ENCODE measurements at places on chromosomes 1 and 21. TPM values are rescaled to one million over a fixed set of nuclear protein-coding genes. Genes with fewer than 3 reads are reported as not detected.
A peak's percentile ranks its signal among the peaks of the same experiment; 100 is the strongest.

LPAR3 gene
- total RNA-seq = 8.3 TPM

GRCh38 chr21:40753756-40754155 lies 93.2 kb downstream of the DSCAM start:
- no peaks in the 10 kb centered on the region for H3K4me1 ChIP-seq
- no peak overlapping the region for H3K4me3 ChIP-seq
- no peak overlapping the region for H3K27ac ChIP-seq
- no peaks in the 10 kb centered on the region for H3K27me3 ChIP-seq
- H3K36me3 ChIP-seq = no peaks in the 10 kb centered on the region
- DNase-seq = no peak

COL8A2 gene
- total RNA-seq = 2.0 TPM

TCHHL1 gene
- total RNA-seq = not detected

FCER1G gene
- total RNA-seq = 41.6 TPM

DNA sequence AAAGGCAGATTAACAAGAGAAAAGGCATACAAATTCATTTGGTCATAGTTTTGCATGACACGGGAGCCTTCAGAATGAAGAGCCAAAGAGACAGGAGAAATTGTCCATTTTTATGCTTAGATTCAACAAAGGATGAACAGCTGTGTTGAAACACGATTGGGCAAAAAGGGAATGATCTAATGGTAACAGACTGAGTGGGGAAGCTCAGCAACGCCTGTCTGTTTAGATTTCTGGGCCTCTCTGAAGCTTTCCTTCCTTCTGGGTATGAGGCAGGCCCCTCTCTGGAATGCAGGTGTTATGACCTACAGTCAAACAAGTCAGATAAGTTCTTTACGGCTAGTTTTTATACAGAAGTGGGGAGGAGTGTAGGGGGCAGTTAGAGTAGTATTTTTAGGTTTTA lies 154.6 kb downstream of the RGS7 start:
- H3K27ac ChIP-seq = no peak overlapping the region
- no peaks in the 10 kb centered on the region for H3K36me3 ChIP-seq
- peak; percentile 50 for DNase-seq
- H3K4me3 ChIP-seq = no peak overlapping the region
- H3K27me3 ChIP-seq = no peaks in the 10 kb centered on the region

DNA sequence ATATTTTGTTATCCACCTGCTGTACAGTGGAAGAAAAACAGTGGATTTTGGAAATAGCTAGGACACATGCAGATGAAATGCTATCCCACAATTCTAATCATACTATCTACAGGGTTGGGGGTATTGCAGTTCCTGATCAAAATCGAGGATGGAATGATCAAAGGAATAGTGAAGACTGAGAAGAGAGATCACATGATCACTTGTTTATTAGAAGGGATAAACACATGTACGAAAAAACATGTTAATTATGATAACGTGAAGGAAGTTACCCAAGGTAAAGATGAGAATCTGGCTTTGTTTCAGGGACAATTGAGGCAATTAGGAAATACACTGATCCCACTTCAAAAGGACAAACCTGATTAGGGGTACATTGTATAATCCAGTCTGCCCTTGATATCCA lies 8.8 kb upstream of the NENF start:
- no peaks in the 10 kb centered on the region for H3K36me3 ChIP-seq
- no peak for DNase-seq
- H3K27ac ChIP-seq = no peak overlapping the region
- H3K27me3 ChIP-seq = no peaks in the 10 kb centered on the region
- H3K4me1 ChIP-seq = no peaks in the 10 kb centered on the region

- no peak for DNase-seq
- no peaks in the 10 kb centered on the region for H3K27me3 ChIP-seq
- H3K36me3 ChIP-seq = no peaks in the 10 kb centered on the region
- H3K4me1 ChIP-seq = peaks cover 11% of the 10 kb centered on the region
- H3K27ac ChIP-seq = no peak overlapping the region
- peak overlapping the region; percentile 83 for H3K4me3 ChIP-seq
Measured at GRCh38 chr1:84479998-84480397, 932 bp downstream of the RPF1 start.

DNA sequence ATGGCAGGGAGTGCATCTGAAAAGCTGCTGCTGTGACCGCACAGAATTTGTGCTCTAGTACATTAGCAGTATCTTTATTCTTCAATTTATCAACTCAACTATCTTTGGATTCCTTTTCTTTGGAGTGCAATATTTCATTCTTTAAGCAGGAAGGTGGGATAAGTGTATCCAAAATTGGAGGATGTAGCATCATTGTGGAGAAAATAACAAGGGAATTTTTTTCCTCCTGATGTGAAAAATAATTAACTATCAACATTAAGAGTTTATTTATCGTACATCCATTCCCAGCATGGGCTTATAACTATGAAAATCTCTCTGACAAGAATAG lies 25.5 kb downstream of the MAP3K7CL start:
- H3K4me3 ChIP-seq = no peak overlapping the region
- H3K27ac ChIP-seq = no peak overlapping the region
- H3K4me1 ChIP-seq = peaks cover 4% of the 10 kb centered on the region
- DNase-seq = no peak
- H3K27me3 ChIP-seq = peaks cover 16% of the 10 kb centered on the region

GRCh38 chr1:103142461-103142860 lies 34.1 kb upstream of the COL11A1 start:
- H3K4me3 ChIP-seq = no peak overlapping the region
- no peaks in the 10 kb centered on the region for H3K36me3 ChIP-seq
- no peaks in the 10 kb centered on the region for H3K27me3 ChIP-seq
- no peak overlapping the region for H3K27ac ChIP-seq
- no peak for DNase-seq

SERINC2 gene
- total RNA-seq = 6.1 TPM

DNA sequence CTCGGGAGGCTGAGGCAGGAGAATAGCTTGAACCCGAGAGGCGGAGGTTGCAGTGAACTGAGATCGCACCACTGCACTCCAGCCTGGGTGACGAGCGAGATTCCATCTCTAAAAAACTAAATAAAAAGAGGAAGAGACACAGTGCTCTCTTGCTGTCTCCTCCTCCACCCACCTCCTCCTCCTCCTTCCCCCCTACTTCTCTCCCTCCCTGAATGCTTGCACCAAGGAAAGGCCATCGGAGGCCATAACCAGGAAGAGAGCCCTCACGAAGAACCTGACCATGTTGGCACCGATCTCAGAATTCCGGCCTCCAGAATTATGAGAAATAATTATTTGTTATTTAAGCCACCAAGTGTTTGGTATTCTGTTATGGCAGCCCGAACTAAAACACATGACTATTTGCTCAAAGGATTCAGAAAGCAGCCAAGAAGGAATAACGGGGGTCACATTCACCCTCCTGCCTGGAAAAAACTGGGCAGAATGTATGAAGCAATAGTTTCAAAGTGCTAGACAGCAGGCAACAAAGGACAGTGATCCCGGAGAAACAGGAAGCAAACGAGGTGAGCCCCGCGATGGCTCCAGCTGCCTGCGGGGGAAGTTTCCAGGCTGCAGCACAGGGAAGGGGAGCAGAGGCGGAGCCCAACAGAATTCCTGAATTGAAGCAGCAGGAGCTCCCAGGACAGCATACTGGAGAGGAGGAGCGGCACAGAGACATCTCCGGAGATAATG lies 35.8 kb downstream of the LDLRAD1 start:
- DNase-seq = peak; percentile 65
- no peak overlapping the region for H3K27ac ChIP-seq
- H3K4me3 ChIP-seq = no peak overlapping the region

- H3K4me3 ChIP-seq = no peak overlapping the region
- DNase-seq = peak; percentile 20
- H3K27me3 ChIP-seq = no peaks in the 10 kb centered on the region
Measured at GRCh38 chr1:65395887-65396612, 24.4 kb upstream of the LEPR start.

GRCh38 chr1:226586650-226587422 lies 38.3 kb downstream of the STUM start:
- no peak overlapping the region for H3K27ac ChIP-seq
- H3K36me3 ChIP-seq = no peaks in the 10 kb centered on the region
- H3K4me3 ChIP-seq = no peak overlapping the region

DNA sequence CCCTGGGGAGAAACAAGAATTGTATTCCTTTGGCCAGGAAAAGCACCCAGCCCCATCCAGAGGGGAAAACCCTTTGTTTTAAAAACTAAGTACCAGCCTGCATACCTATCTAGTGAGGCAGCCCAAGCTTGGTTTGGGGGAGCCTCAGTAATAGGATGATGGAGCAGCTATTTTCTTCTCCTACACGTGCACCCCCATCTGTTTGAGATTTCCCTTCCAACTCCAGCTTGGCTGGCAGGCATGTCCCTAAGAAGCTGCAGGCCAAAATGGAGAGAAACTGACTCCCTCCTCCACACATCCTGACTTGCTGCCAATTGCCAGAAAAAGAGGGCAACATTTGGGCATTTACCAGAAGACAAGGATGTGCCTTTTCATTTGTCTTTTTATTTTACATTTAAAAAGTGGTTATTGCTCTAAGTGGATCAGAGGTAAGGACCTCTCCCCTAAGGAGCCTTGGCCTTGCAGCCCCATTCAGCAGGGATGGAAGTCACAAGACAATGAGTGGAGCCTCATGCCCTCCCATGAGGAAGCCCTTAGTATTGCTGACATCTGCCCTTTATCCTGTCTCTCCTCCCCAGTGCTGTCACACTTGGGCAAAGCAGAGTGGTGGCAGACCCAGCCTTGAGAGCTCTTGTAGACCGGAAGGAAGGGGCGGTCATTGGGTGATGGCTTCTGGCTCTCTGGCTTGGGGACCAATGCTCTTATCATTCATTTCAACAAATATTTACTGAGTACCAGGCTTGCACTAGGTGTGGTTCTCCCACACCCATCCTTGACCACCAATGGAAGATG lies 8.6 kb downstream of the FNDC5 start:
- no peak for DNase-seq
- no peaks in the 10 kb centered on the region for H3K36me3 ChIP-seq
- no peak overlapping the region for H3K27ac ChIP-seq
- peaks cover 7% of the 10 kb centered on the region for H3K4me1 ChIP-seq
- H3K4me3 ChIP-seq = no peak overlapping the region

REN gene
- 0.28 TPM for total RNA-seq

DNA sequence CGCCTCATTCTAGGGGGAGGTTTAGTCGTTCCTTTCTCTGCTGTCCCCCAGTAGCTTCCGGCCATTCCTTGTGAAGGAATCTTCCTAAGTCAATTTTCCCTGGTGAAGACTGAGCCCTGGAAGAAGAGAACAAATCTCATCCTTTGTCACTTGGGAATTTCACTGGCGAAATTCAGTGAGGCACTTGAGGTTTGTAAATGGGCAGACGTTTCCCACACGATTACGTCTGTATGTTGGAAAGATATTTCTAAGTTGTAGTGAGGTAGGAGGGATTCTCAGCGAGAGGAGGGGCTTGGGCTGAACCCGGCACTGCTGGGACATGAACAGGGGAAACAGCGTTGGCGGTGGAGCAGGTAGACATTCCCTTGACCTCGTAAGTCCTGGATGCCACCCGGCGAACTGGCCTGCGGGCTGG lies 47.2 kb downstream of the GALNT2 start:
- no peak for DNase-seq
- peaks cover 17% of the 10 kb centered on the region for H3K4me1 ChIP-seq
- peak overlapping the region; percentile 73 for H3K27ac ChIP-seq
- H3K36me3 ChIP-seq = no peaks in the 10 kb centered on the region
- H3K27me3 ChIP-seq = no peaks in the 10 kb centered on the region
- H3K4me3 ChIP-seq = no peak overlapping the region

DNA sequence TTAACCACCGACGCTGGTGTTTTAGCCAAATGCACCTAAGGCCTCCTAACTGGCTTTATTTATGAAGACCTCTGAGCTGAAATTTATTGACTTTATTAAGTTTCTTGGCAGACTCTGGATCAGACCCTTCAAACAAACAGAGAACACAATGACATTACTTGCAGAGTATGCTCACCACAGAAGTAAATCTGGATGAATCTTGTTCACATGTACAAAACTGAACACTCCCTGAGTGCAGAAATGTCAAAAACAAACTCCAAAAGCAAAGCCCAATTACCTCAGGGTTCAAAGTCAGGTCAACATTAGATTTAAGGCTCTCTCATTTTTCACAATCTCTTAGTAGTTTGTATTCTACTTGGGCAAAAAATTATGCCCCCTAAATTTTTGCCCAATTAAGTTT lies 218.6 kb downstream of the SLC45A1 start:
- no peak overlapping the region for H3K4me3 ChIP-seq
- H3K27ac ChIP-seq = no peak overlapping the region
- no peaks in the 10 kb centered on the region for H3K36me3 ChIP-seq
- H3K27me3 ChIP-seq = no peaks in the 10 kb centered on the region
- peaks cover 4% of the 10 kb centered on the region for H3K4me1 ChIP-seq
- DNase-seq = no peak

FLAD1 gene
- 37.0 TPM for total RNA-seq

DNA sequence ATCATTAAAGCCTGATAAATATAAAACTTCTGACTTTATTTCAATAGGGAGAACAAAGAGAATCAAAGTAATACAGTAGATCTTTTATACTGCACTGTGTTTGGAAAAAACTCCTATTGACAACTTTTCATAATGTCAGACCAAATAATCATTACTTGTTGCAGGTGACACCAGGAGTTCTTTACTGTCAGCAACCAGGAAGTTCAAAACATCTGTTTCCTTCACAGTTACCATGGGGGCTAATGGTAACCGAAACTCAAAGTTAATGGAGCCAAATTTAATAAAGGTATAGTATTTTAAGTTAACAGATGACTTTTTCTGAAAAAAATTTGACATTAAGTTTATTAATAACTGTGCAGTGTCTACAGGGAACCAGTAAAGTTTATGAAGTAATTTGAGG lies 10.6 kb downstream of the EFCAB7 start:
- H3K4me3 ChIP-seq = no peak overlapping the region
- no peaks in the 10 kb centered on the region for H3K27me3 ChIP-seq
- no peak overlapping the region for H3K27ac ChIP-seq
- no peaks in the 10 kb centered on the region for H3K36me3 ChIP-seq
- DNase-seq = no peak
- H3K4me1 ChIP-seq = no peaks in the 10 kb centered on the region

DNA sequence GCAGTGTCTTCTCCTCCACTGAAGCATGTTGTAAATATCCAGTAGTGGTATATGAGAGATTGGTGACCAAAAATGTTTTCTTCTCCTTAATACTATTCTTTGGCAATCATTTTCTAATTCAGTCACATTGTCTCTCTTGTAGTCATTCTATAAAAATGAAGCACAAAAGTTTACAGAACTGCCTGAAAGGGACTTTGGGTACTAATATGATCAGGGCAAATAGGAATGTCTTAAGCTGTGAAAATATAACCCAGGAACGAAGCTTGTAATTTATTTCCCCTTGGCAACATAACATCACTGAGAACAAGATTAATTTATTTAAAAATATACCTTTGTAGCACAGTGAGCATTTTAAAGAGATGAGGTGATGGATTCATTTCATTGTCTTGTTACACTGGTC lies 4.9 kb downstream of the B3GALT2 start:
- H3K27ac ChIP-seq = no peak overlapping the region
- H3K27me3 ChIP-seq = no peaks in the 10 kb centered on the region
- peaks cover 7% of the 10 kb centered on the region for H3K36me3 ChIP-seq
- H3K4me1 ChIP-seq = peaks cover 24% of the 10 kb centered on the region

PRDM16 gene
- total RNA-seq = 36.5 TPM

GRCh38 chr1:187790724-187791123 lies 962.0 kb downstream of the PLA2G4A start:
- no peak for DNase-seq
- no peak overlapping the region for H3K4me3 ChIP-seq
- no peaks in the 10 kb centered on the region for H3K27me3 ChIP-seq
